ENCODE measurements at places on chromosomes 1 and 21.

GRCh38 chr21:44377201-44377921 is 23.9 kb downstream of the TRPM2 start:
- DNase-seq, result no peak

DNA sequence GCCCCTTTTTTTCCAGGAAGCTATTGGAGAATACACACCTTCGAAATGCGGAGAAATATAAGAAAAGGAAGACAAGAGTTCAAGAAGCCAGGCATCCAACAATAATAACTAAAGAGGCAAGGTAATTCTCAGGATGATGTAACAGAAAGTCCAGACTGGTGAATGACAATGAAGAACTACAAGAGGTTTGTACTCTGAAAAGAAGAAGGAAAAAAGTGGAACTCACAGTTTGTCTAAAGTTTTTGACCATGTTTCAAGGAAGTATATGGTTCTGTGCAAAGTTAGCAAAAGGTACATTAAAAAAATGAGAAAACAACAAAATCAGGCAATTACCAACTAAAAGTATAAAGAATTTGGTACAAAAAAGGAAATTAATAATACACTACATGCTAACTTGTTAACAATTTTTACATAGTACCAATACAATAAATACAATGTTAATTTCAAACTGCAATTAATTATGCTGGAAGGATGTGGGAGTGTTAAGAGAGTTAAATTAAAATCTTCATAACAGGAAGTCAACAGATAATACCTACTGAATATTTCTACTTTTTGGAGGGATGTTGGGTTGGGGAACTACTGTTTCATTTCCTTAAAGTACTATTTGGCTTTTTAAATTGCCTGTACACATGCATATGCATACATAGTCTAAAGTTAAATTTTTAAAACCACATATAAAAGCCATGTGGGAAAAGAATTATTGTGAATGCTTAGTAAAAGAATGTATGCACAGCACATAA is 12.9 kb upstream of the CD55 start:
- no peak for DNase-seq

- no peak for DNase-seq
Measured at GRCh38 chr1:201774224-201774982, 54.6 kb upstream of the IPO9 start.

GRCh38 chr1:43199093-43199726 is 27.1 kb downstream of the CFAP57 start:
- no peak for DNase-seq

DNA sequence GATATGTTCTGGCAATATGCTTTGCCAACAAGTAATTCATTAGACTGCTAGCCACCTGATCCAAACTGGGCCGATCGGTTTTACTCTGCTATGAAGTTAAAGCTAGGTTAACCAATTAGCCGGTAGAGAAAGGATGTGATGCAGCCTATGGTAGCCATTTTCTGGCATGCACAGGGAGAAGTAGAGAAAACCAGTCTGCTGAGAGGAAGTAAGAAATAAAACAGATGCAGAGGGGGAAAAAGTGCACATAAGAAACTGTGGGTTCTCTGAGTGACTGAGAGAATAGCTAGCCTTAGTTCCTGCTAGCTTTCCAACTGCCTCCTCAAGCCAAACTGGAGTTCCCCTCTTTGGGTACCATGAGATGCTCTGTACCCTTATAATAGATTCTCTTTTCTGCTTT is 52.8 kb downstream of the ARID4B start:
- no peak for DNase-seq

DNA sequence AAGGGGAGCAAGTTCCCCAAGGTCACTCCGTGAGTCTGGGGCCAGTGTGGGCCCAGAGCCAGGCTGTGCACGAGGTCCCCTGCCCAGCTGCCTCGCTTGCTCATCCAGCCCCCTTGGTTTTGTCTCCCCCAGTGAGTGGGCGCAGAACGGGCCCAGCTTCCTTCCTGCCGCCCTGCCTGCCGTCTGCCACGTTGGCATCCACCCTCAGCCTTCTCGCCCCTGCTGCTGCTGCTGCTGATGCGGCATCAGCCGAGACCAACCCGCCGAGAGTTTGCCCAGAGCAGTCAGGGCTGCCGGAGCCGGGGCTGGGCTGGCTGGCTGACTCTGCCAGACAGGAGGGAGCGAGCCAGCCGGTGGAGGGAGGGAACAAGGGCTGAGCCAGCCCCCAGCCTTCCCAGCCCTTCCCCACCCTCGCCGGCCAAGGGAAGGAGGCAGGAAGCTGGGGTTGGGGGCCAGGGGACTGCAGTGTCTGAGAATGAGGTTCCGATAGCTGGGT is 31.4 kb upstream of the WASF2 start:
- peak; percentile 39 for DNase-seq

DNA sequence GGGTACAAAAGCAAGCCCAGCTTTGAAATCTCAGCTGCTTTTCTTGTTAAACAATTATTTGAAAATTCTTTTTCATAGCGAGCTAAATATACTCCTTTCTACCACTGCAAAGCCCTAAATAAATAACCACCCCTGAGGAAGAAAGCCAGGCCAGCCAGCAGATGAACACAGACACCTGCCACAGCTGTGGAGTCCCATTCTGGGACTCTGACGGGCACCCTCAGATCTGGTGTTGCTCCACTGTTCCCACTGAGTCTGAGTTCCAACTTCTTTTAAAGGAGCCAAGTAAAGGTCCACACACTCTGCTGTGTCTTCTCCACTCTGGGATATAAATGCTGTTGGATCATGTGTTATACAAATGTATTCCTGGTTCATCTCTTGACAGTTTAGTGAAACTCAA is 77.6 kb upstream of the COA6 start:
- DNase-seq, result no peak

DNA sequence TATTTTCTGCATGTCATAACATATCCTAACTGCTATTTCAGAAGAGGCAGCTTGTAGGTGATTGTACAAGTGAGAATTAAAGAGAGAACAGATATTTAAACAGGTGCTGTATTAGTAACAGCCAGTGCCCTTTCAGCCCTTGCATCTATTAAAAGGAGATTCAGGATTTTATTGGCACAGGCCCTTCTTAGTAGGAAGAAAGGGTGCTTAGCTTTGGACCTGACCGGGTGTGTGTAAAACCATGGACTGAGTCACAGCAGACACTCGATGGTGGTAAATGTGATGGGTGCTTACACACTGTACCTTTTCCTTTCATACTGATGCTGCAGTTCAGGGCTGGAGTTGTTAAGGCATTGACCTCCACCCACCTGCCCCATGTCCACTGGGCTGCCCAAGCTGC is 12.7 kb upstream of the CD101 start:
- no peak for DNase-seq

GRCh38 chr1:40267767-40268187 is 9.7 kb downstream of the ZMPSTE24 start:
- DNase-seq, result no peak

DNA sequence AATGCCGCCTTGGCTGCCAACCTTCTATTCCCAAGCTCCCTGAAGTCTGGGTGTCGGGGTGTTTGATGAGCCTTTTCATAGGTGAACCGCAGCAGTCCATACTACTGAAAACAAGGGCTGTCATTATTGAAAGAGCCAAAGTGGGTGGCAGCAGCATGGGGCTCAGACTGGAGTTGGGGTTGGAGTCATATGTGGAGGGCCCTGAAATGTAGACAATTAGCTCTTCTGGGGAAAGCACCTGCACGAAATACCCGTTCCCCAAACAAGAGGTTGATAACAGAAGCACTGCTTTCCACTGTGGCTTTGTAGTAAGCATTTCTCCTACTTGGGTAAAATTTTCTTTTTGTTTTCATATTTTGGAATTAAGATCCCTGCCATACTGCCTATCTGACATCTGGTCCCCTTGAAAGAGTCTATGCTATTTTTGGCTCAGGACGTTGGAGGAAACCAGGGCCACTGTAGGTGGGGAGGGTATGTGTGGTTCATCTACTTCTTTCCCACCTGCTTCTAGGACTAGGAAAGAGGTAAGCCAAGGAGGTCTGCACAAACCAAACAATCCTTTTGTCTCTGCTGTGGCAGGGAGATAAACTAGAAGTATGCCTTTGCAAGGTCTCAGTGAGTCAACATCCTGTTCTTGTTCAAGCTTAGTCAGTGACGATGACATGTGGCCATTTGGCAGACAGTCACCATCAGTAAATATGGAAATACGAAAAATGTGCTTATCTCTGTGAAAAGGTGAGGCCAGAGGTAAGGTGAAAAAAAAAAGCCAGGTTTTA is 197.0 kb upstream of the UBE2U start:
- DNase-seq, result no peak

GRCh38 chr1:248924696-248925532 is 18.9 kb downstream of the PGBD2 start:
- peak; percentile 19 for DNase-seq

GRCh38 chr1:185786524-185786923 is 52.3 kb downstream of the HMCN1 start:
- no peak for DNase-seq

DNA sequence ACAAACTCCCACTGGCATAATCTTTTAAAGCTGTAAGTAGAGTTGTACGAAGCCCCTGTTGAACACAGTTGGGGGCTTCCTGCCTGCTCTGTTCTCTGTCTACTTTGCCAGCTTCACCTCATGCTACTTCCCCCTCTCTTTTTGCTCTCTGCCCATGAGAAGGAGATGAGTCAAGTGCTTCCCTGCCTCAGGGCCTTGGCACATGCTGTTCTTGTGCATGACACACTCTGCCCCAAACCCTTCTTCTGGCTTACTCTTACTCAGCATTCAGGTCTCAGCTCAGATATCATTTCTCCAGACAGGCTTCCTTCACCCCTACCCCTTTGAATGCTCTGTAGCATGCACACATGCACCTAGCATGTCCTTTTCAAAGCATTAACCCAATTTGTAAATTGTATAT is 208.8 kb downstream of the FOXD2 start:
- no peak for DNase-seq

GRCh38 chr21:25115021-25115420 is 492.3 kb downstream of the MRPL39 start:
- no peak for DNase-seq

GRCh38 chr1:224266915-224267856 is 62.8 kb downstream of the NVL start:
- DNase-seq, result no peak

GRCh38 chr21:41283211-41283818 is 33.3 kb upstream of the FAM3B start:
- peak; percentile 33 for DNase-seq

DNA sequence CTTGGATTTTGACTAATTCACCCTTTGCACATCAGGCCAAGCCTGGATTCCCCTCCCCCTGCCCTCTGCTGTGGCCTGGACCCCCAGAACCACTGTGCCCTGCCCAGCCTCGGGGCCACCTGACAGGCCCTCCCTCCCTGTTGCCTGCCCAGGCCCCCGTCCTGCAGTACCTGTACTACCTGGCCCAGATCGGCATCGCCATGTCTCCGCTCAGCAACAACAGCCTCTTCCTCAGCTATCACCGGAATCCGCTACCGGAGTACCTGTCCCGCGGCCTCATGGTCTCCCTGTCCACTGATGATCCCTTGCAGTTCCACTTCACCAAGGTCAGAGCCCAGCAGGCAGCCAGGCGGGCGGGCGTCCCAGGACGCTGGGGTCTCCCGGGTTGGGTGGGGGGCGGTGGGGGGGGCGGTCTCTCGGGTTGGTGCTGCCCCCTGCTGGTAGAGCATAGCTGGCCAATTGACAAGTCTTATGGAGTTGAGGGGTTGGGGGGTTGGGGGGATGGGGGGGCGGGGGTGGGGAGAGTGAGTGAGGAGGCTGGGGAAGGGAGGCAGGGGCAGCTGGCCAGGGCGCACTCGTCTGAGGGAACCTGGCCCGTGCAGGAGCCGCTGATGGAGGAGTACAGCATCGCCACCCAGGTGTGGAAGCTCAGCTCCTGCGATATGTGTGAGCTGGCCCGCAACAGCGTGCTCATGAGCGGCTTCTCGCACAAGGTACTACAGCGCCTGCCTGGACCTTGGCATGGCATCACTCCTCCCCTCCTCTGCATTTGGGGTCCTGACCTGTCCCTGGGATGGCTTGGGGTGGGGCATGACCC is 10.7 kb downstream of the AMPD2 start:
- no peak for DNase-seq

DNA sequence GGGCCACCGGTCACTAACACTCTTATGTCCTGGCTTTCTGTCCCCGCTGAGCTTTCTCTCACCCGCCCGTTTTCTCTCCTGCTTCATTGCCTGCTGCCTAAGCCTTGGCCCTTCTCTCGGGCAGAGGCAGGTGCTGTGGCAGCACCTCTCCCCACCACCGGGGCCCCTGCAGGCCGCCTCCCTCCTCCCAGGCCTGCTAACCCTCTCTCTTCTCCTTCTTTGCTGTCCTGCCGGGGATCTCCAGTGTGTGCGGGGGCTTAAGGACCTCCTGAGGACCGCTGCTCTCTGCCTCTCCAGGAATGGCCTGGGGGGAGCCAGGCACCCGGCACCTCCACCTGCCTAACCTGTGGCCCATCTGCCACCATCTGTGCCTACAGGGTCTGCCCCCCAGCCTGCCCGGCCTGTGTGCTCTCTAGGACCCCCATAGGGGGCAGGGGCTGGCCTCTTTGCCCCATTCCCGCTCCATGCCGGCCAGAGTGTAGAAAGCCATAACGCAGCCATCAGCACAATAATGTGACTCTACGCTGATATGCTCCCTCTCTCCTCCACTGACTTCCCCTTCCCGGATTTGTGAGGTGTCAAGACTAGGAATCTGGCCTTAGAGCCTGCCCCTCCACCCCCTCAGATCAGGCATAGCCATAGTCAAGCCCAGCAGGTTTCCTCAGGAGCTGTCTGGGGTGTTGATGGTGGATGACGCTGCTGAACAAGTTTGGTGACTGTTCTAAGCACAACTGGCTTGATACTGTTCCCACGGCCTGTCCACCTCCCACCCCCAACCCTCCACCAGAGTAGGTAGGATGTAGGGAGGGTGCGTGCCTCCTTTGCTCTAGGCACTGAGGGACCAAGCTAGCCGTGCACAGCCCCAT is 6.1 kb upstream of the SFN start:
- DNase-seq, result no peak

- DNase-seq, result no peak
Measured at GRCh38 chr1:83058327-83058726, 940.6 kb downstream of the TTLL7 start.

DNA sequence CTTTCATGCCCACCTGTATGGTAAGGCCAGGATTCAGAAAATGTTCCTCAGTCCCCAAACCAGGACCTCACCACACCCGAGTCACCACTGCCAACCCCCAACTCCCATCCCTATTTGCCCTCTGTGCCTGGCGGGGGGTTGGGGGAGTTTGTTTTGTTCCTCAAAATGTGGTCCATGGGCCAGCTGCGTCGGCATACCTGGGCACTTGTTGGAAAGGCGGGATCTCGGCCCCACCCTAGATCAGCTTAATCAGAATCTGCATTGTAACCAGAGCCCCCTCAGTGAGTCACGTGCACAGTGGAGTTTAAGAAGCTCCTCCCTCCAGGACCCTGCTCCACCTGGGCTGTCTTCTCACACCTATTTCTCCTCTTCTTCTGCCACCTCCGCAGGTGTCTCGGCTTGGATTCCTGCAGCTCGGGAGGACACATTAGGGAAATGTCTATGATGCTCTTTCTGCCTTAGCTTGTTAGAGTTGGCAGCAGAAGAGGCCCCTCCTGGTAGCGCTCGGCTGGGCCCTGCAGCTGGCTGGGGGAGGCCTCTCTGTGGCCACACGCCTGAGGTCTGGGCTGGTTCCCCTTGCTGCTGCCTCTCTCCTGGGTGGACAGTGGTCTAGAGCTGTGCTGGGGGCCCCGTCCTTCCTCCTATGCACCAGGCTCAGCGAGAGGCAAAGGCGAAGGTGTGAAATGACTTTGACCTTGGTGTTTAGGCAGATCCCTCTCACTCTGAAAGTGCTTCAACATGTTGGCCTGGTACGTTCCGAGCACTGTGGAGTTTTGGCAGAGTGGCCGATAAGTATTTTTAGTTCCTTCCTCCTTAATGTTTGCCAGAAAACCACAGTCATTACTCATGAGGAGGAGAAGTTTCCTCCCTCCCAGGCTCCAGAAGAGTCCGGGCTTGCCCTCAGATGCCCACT is 41.8 kb upstream of the CAMTA1 start:
- no peak for DNase-seq
